ENCODE measurements at places on chromosomes 11 and 22.

GRCh38 chr11:28675183-28675582 is 567.0 kb downstream of the METTL15 start:
- DNase-seq, result no peak

- DNase-seq, result no peak
Observed at GRCh38 chr22:38017939-38018885, 33.9 kb upstream of the SOX10 start.

DNA sequence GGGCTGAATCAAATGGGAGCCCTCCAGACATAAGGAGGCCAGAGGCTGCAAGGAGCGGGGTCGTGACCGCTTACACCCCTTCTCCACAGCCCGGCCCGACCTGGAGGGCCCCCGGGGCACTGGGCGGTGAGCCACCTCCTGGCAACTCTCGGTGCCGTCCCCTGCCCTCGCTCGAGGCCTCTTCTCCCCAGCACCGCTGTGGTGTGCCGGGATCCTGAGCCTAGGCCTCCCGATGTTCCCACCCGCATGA is 432 bp upstream of the GP1BB start:
- no peak for DNase-seq

- no peak for DNase-seq
Observed at GRCh38 chr22:46408568-46409506, 73.3 kb downstream of the TRMU start.

GRCh38 chr11:6616596-6617250 is 2.5 kb downstream of the TPP1 start:
- DNase-seq, result no peak

DNA sequence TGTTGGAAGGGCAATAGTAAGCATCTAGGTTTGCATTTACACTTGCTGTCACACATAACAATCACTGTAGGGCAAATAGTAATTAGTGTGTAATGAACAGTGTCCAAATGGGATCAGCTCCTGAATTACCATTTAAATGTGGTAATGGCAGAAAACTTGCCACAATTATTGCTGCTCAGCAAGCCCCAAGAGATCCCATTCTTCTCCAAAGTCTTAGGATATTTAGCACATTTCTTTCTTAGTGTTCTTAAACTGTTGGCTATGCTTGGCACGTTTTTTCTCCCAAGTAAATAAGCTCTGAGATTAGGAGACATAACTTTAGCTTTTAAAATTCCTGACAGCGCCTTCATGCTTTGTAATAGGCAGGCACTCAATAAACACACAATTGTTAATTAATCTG is 1037.0 kb downstream of the DLG2 start:
- DNase-seq, result no peak

GRCh38 chr22:31278626-31279326 is 13.5 kb downstream of the PIK3IP1 start:
- DNase-seq, result no peak

DNA sequence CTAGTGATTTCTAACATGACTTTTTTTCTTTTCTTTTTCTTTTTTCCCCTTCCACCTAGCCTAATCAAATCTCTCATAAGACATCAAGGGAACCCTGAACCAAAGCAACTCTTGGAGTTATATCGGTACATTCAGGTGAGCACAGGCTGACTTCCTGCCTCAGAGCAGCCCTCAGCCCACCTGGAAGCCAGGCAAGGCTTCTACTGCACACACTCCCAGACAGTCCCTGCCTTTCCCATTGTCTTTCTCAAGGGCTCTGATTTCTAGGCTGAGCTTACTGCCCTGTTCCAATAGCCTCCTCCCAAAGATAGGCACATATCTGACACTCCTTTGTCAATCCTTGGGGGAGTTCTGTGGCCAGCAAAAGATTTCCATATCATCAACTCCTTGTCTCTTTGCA is 629.5 kb downstream of the NTM start:
- no peak for DNase-seq

DNA sequence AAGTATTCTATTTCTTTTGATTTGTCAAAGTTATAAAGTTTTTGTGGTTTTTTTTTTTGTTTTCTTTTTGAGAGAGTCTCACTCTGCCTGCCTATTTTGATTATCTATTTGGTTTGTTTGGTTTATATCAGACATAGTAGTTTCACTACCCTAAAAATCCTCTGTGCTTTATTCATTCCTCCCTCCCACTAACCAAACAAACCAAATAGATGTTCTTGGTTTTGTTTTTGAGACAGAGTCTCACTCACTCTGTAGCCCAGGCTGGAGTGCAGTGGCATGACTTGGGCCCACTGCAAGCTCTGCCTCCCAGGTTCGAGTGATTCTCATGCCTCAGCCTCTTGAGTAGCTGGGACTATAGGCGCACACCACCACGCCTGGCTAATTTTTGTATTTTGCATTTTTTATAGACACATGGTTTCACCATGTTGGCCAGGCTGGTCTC is 67.9 kb downstream of the ENTHD1 start:
- DNase-seq, result no peak

- DNase-seq, result no peak
Observed at GRCh38 chr11:68044145-68044813, 5.5 kb downstream of the TCIRG1 start.

DNA sequence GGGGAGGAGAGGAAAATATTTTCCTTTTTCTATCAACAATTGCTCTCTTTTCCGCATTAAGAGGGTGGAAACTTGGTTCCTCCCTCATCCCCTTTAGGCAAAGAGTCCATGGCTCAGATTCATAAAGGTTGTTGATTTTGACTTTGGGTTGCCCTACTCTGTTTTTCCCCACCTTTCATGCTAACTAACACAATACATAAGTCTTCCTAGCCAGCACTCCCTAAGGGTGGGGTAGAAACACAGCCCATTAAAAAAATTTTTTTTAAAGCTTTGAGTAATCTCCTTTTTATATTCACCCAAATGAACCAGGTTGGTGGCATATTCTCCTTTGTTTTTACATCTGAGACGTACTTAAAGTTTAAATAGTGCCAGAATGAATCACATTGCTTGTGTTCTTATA is 20.0 kb upstream of the LIN7C start:
- DNase-seq, result no peak

GRCh38 chr11:100629671-100630070 is 57.4 kb upstream of the ARHGAP42 start:
- DNase-seq, result no peak
